ENCODE measurements at places on chromosomes 12 and 14.

DNA sequence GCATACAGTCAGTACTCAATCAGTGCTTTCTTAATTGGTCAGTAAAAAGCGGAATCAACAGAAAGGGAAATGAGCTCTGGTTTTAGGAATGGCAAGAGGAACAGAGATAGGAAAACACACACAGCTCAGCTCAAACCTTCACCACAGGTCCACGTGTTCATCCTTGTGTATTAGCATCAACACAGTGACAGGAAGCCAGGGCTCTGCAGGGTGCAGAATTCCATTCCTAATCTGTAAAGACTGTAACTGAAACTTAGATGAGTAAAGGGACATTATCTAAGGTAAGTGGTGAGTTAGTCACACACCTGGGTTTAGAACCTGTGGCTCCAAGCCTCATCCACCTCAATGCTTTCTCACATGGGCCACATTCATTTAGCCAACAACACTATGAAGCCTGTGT is 1242.2 kb upstream of the TMEM132C start:
- DNase-seq: no peak

DNA sequence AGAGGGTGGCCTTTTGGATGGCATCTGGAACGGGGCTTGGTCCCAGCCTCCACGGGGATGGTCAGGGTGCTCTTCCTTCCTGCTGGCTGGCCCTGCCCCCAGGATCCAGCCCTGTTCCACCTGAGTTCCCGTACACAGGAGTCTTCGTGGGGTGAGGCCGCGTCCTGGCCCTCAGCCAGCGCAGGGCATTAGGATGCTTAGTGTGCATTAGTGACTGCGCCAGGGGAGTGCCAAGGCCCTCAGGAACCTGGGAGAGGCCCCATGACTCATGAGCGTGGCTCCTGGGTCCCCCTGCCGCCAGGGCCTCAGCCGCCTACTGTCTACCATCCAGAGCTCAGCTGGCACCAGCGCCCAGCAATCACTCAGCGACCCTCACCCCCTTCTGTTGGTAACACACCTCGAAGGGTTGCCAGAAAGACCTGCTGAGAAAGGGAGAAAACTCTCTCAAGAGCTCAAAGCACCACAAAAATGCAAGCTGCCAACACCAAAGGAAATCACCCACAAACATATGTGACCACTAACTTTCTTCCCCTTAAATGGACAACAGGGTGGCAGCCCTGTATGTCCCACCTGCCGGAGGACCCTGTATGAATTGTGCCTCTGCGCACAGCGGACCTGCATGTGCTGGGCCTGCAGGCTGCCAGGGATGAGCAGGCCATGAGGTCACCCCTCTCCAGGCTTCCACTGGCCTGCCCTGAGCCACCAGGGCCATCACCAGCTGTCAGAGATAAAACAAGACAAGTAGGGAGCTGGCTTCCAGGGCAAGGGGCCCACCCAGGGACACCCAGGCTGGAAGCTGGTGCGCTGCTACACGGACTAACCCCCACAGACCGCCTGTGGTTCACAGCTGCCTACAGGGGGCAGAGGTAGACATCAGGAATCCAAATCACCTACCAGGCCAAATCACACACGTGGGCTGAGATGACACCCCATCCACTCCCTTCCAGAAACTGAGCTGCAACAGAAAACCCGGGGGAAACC is 28.7 kb downstream of the CCDC85C start:
- DNase-seq: no peak

DNA sequence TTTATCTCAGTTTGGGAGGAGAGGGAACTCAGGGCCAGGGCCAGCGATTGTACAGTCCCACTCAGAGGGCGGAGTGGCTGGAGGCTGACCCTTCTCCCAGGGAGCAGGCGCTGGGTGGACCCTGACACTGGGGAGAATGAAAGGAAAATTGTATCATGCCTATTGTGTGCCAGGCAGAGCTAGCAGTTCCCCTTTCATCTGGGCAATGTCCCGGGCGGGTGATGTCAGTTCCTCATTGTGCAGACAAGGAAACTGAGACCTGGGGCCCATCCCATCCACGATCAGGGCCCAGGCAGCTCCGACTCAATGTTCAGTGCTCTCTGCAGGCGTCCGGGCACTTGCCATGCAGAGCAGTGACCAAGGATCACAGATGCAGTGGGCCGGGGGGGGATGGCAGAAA is 101.9 kb upstream of the RTL1 start:
- DNase-seq: no peak

DNA sequence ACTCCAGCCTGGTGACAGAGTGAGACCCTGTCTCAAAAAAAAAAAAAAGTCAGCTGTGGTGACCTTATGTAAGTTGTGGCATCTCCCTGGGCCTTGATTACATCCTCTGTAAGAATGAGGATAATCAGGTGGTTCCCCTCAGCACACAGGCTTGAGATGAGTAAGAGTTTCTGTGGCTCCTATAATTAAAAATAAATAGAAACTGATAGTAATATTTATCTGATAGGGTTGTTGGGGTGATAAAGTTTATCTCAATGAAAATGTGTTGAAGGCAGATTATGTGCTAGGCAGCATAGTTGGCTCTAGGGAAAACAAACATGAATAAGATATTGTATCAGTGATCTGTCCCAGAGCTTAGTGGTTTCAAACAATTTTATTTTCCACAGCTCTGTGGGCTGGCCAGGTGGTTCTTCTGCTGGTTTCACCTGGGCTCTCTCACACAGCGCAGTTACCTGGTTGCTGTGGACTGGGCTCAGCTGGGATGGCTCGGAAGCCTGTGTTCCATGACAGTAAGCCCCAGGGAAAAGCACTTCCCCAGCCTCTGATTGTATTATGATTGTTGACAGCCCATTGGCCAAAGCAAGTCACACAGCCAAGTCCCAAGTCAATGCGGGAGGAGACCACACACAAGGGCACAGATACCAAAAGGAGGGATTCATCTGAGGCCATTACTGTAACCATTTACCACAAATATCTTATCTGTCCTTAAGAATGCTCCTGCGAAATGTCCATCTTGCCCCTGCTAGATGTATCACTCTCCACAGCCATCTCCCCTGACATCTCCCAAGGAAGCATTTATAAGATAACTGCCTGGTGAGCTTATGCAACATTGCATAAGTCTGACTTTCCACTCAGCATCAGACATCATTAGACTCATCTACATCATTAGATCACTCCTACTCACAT is 151.7 kb downstream of the NUAK1 start:
- DNase-seq: no peak
